Stromal cell of bone marrow (primary cell): ENCODE measurements at places on chromosomes 13 and 19.
A peak's percentile ranks its signal among the peaks of the same experiment; 100 is the strongest.

DNA sequence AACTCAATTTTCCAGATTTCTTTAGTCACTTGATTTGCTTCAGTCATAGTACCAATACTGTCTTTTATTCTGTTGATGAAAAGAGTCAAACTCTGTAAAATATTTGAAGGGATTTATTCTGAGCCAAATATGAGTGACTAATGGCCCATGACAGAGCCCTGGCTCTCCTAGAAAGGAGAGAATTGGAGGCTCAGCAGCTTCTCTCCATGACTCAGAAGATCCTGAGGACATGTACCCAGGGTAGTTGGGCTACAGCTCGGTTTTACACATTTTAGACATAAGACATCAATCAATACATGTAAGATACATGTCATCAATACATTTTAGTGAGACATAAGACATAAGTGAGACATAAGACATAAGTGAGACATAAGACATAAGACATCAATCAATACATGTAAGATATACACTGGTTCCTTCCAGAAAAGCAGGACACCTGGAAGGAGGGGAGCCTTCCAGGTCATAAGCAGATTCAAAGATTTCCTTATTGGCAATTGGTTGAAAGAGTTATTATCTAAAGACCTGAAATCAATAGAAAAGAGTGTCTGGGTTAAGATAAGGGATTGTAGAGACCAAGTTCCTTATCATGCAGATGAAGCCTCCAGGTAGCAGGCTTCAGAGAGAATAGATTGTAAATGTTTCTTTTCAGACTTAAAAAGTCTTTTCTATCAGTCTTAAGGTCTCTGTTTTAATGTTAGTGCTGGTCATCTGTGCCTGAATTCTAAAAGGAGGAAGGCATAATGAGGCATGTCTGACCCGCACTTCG lies 179.8 kb upstream of the RFC3 start:
- DNase-seq: peak; percentile 74

GRCh38 chr13:106859533-106859904 lies 291.6 kb upstream of the ARGLU1 start:
- DNase-seq: no peak

- no peak for DNase-seq
Measured at GRCh38 chr13:79566118-79566517, 85.2 kb downstream of the NDFIP2 start.

GRCh38 chr19:18073197-18073596 lies 13.5 kb downstream of the IL12RB1 start:
- DNase-seq: no peak
